ENCODE measurements at places on chromosomes 1 and 21.

DNA sequence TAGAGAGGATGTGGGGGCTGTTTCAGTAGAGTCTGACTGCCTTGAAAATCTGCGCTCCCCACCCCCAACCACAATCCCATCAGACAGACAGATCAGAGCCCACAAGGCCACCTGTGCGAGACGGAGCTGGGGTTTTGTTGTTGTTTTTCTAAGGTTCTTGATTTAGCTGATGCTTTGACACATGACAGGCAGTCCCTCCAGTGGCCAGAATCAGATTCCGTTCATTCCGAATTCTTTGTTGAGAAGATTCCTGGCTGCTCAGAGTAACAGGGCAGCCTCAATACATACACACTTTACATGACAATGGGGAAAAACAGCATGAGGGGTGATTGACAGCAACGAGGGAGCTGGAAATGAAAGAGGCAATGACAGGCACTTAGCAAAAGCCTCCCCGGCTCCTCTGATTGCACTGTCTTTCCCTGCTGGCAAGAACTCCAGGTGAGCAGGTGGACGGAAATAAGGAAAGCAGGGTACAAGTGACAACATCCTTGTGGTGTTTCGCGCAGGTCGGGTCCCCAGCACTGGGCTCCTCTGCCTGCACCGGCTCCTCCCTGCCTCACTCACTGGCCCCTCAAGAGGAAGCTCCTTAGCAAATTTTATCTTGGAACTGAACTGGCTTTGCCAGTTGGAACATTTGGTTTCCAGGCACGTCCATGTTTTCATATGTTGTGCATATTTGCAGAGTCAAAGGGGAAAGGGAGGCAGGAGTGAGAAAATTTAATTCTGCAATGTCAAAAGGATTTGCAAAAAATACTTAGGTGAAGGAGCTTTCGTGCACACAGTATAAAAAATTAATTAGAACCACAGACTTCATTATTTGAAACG lies 148.7 kb downstream of the PGBD5 start:
- peak; percentile 48 for DNase-seq

GRCh38 chr1:75035536-75035935 lies 98.7 kb upstream of the LHX8 start:
- no peak for DNase-seq

DNA sequence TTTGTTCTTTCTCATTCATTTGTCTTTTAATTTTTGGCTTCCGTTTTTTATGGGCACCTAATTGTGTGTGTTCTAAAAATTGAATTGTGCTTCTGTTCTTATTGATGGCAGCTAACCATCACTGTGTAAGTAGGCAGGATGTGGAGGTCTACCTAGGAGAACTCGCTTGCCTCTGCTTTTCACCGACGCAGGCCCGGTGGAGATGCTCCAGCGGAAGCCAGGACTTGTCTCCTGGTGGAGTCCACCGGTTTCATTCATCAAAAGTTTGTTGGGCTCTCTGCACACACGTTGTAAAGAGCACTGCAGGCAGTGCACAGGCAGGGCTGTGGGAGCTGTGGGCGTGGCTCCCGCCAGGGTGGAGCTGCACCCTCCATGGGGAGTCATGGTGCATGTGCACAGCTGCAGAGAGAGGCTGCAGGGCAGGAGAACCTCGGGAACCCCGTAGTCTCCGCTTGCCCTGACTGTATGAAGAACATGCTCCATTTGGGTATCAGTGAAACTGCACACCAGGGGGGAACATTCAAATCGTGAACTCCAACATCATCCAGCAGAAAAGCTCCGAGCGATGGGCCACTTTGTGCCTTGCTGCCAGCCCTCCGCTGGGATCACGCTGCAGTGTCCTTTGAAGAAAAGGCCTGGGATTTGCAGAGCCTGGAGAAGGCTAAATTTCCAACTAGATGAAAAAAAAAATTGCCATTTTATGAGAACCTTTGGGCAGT lies 6.0 kb upstream of the C1orf174 start:
- DNase-seq: no peak

DNA sequence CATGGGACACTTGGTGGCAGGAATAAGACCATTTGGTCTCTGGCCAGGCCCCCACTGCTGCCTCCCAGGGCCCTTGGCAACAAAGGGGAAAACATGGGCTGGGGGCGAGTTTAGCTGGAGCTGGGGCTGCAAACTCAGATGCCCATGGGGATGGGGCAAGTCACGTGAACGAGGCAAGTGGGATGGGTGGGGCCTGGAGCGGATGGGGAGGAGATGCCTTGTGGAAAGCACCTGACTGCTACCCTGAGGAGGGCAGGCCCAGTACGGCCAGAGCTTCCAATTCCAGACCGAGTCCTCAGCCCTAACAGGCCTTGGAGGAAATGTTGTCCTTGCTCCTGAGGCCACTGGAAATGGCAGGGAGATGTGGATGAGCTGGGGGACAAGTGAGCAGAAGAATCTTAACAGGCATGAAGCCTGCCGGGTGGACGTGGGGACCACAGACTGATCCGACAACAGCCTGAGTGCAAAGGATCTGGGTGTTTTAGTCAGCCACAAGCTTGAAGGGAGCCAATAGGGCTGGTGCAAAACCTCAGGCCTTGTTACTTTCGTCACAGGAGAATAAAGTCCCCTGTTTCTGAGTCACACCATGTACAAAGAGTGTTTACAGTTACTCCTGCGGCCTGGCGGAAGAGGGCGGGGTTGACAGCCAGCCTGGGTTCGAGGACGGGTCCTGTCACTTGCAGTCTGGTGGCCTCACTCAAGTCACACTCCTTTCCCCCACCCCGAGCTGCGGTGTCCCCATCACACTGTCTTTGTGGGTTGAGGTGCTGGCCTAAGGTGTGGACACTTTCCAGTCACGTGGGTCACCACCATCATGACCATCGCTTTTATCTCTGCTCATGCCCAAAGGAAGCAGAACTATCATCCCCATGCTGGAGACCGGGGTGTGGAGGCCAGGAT lies 19.1 kb downstream of the RUNX3 start:
- DNase-seq: no peak

GRCh38 chr1:162293073-162293692 lies 83.5 kb downstream of the SPATA46 start:
- peak; percentile 5 for DNase-seq

GRCh38 chr1:54379555-54380289 lies 26.5 kb downstream of the SSBP3 start:
- DNase-seq: no peak

GRCh38 chr1:52098139-52098871 lies 42.2 kb downstream of the BTF3L4 start:
- DNase-seq: peak; percentile 55

GRCh38 chr1:168894397-168894903 lies 165.4 kb upstream of the DPT start:
- no peak for DNase-seq

- DNase-seq: no peak
Observed at GRCh38 chr21:16514316-16514715, 784.5 kb downstream of the USP25 start.

GRCh38 chr1:2322581-2323211 lies 68.7 kb downstream of the MORN1 start:
- DNase-seq: no peak

DNA sequence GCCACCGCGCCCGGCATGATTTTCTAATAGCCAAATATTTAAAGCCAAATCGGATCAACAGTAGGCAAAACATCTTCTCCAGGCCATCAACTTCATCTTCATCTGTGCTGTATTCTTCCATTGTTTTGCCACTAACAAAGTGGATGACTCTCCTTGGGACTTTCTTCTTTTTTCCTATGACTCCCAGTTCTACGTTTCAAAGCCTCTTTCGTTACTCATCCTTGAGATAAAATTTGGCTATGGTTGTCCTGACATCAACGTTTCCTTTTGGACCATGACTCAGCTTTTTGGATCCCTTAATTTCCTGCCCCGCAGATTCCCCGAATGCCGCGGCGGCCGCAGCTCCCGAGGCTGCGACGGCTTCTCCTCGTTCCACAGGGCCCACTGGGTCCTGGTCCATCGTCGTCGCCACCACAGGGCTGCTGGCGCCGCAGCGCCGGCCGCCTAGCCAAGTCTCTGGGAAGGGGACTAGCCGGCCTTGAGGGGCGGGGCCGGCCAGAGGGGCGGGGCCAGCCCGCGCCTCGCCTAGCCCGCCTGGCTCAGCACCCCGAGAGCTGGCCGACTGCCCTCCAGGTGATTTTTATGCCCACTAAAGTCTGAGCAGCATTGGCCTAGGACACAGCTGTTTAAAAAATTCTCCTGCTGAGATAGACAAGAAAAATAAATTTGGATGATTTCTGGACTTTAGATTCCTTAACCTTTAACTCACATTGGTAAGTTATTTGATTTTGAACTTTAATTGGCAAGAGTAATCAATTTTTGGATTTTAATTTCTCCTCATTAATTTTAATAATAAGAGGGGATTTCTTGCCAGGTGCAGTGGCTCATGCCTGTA lies 93.9 kb downstream of the ADCY10 start:
- peak; percentile 53 for DNase-seq

- DNase-seq: no peak
Observed at GRCh38 chr1:217027403-217028080, 304.3 kb upstream of the ESRRG start.

DNA sequence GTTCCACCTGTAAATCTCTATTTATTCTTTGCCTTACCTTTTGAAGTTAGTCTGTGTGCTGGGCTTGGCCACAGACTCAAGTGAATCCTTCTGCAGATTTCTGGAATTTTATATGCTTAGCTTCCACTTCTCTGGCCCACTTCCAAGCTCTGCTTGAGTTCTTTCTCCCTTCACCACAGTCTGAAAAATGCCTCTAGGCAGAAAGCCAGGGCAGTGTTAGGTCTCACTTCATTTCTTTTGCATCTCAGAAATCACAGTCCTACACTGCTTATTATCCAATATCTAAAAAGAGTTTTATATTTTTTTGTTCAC lies 48.9 kb downstream of the INKA2 start:
- DNase-seq: peak; percentile 18

- DNase-seq: peak; percentile 41
Observed at GRCh38 chr21:42524341-42525028, 10.8 kb downstream of the SLC37A1 start.

DNA sequence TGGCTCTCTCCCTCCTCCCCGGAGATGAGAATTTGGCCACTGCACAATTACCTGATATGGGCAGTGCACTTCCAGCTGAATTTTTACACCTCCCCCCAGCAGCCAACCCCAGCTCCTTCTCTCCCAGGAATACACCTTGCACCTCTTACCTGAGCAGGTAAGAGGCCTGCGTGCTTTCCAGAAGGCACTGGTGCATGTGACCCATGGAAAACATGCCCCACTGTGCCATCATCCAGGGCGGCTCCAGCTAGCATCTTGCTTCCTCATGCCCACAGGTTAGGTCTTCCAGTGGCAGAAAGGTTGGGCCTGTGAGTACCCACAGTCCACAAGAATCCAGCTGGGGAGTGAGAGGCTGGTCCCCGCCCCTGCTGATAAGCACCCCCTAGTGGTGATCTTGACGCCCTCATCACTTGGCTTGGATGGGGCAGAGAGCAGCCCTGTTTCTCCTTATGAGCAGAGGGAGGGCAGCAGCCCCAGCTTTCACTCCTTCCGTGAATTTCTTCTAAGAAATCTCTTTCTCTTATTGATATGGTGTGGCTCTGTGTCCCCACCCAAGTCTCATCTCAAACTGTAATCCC lies 57.8 kb downstream of the EDARADD start:
- no peak for DNase-seq

- DNase-seq: peak; percentile 95
Observed at GRCh38 chr1:236287757-236288619, 6.2 kb upstream of the ERO1B start.

GRCh38 chr1:34918977-34919561 lies 10.4 kb downstream of the DLGAP3 start:
- peak; percentile 62 for DNase-seq

- no peak for DNase-seq
Observed at GRCh38 chr21:40618191-40618973, 228.6 kb downstream of the DSCAM start.

- DNase-seq: no peak
Observed at GRCh38 chr1:162562470-162562828, 927 bp downstream of the UAP1 start.

GRCh38 chr1:119714583-119714982 lies 2.8 kb downstream of the PHGDH start:
- DNase-seq: no peak

DNA sequence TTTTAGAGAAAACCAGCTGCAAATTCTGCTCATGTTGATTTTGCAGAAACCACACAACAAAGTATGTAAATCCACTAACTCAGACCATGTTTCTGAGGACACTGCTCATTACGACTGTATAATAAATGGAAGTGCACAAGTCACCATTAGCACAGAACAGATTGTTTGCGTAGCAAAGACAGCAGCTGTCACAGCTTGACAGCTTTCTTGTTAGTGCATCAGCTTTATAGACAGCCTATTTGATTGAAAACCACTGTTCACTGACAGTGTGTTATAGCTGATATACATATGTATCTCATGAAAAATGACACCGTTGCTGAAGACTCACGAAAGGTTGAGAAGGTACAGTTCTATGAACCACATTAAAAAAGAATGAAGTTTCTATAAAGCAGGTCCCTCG lies 560.2 kb upstream of the ZRANB2 start:
- no peak for DNase-seq

- no peak for DNase-seq
Observed at GRCh38 chr1:187074445-187075048, 245.8 kb downstream of the PLA2G4A start.

DNA sequence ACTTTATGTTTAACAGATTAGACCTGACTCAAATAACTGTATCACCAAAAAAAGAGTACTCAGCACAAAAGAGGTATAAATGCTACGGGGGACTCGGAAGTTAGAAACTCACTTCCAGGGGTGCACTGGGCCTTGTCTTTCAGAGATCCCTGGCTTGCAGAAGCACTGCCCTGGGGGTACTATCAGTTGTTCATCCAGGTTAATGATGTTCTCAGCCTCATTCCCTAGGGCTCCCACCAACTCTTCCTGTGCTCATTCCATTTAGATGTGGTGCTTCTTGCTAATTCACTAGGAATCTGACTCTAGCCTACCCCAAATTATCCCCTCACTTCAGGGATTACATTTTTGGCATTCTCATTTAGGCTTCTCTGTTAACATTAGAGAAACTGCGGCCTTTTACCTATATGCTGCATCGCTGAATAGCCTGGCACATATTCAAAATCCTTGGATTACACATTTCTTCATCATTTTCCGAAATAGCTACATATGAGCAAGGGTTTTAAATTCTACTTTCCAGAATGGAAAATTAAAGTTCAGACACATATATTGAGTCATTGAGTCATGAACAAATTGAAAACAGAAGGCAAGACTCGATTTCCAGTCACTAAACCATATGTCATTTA lies 338.5 kb downstream of the KCTD3 start:
- DNase-seq: no peak

GRCh38 chr21:39078322-39079065 lies 104.8 kb downstream of the PSMG1 start:
- no peak for DNase-seq

DNA sequence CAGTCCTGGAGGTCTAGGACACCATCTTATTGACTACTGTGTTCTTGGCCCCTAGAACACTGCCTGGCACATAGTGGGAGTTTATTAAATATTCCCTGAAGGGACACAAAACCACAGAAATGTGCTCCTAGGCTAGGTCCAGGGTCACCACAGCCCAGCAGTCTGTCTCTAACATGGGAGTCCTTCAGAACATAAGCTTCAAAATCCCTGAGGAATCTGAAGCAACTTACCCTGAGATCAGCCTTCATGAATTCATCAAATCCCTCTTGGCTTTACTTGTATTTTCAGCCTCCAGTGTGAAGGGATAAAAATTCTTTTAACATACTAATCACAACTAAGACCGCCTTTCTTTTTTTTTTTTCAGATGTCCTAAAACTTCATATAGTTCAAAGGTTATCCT lies 32.7 kb upstream of the BCAR3 start:
- no peak for DNase-seq

All from NCI-H2227 treated with DMSO at 0.1 percent for 48 hours (cell line).